BE2C (cell line): ENCODE measurements at places on chromosomes 7 and 10.

DNA sequence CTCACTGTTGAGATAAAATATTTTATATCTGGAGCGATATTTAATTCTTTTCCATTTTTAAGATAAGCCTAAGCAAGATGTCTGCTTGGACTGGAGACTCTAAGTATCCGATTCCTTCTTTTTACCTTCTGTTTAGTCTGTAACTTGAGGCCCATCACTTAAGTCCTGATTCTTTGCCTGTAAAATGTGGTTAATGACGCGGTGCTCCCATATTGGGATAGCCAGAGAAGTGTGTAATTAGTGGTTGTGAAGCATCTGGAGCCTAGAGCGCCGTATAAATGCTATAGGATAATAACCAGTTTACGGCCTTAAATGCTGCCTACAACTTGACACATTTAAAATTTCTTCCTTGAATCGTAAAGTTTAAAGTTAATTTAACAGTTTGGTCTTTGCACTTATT lies 132.9 kb downstream of the CHN2 start:
- DNase-seq = no peak

DNA sequence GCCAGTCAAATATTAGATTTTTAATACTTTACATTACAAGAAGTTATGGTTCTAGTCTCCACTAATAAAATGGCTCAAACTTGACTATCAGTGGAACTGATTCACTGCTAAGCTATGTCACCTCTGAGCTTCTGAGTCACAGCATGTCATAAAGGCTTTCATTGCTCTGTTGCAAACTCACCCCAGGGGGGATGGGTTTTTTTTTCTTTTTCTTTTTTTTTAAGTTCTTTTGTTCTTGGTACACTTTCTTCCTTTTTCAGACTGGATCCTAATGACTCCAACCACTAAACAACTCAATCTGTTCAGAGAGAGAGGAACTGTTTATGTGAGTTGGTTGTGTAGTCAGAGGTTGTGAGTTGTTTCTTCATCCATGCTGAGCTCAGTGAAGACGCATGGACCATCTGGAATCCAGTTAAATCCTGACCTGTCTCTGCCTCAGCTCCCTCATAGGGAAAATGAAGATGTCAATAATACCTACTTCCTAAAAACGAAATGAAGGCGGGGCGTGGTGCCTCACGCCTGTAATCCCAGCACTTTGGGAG lies 11.0 kb downstream of the MYOF start:
- DNase-seq = no peak

- no peak for DNase-seq
These were observed 1.9 kb downstream of the DMTF1 start for GRCh38 chr7:87154166-87154565.

DNA sequence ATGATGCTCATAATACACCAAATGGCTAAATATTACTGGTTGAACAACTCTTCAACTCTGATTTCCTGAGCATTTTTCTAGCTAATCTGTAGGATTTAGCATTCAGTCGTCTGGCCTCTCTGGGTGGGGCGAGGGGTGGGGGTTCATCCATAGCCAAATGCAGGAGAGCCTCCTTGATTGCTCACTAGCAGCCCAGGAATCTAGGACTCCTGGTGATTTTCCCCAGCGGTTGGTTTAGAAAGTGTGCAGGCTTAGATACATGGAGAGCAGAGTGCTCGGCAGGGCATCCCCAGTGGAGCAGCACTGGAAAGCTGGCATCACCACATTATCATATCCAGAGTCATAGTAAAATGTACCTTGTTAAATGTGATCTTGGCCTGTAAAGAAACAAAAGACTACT lies 136.1 kb downstream of the DYNC1I1 start:
- no peak for DNase-seq

DNA sequence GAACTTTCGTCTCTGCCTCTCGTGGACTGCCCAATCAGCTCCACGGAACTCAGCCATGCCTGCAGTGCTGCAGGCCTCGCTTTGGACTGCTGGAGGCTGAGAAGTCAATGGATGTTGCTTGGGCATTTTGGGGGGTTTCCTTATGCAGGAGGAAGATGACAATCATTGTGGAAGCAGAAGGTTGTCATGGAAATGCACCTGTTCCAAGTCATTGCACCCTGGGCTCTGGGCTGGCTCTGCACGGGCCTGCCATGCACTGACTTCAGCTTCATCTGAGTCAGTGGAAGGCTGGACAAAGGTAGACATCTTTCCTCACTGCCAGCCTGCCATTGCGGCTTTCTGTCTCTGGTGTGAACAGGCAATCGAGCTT lies 217.3 kb downstream of the RPS24 start:
- no peak for DNase-seq

DNA sequence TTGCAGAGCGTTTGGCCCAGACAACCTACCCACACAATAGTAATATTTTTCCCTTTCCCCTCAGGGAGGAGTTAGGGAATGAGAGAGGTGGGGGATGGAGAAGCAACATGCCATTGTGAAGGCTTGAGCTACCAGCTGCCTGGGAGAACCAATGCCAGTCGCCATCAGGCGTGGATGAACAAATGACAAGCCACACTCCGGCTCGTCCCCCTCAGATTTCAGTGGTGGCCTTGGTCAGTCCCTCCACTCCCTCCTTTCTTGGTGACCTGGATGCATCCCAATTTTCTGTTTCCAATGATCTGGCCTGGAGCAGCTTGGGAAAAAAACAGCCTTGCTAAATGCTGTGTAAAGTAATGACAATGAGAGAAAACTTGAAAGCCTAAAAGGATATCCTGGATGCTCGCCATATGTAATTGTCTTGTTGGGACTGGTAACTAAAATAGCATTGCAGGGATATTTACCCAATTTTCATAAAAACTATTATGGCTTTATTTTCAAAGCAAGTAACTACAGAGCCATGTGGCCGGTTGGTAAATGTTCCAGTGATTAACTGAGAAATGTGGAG lies 110.7 kb downstream of the ICA1 start:
- DNase-seq = no peak

DNA sequence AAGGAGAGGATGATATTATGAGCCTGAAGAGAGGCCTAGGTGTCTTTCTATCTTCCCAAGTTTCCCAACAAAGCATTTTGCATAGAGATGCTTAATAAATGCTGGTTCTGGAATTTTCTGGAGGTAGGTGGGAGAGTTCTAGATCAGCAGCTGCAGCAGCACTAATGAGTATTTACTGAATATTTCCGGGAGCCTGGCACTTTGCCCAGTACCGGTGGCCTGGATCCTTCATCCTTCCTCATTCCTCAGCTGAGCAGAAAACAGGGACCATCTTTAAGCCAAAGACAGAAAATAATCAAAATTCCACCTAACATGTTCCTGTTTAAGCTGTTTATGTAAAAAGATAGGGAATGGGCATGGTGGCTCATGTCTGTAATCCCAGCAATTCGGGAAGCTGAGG lies 813.2 kb upstream of the AUTS2 start:
- DNase-seq = peak; percentile 38

DNA sequence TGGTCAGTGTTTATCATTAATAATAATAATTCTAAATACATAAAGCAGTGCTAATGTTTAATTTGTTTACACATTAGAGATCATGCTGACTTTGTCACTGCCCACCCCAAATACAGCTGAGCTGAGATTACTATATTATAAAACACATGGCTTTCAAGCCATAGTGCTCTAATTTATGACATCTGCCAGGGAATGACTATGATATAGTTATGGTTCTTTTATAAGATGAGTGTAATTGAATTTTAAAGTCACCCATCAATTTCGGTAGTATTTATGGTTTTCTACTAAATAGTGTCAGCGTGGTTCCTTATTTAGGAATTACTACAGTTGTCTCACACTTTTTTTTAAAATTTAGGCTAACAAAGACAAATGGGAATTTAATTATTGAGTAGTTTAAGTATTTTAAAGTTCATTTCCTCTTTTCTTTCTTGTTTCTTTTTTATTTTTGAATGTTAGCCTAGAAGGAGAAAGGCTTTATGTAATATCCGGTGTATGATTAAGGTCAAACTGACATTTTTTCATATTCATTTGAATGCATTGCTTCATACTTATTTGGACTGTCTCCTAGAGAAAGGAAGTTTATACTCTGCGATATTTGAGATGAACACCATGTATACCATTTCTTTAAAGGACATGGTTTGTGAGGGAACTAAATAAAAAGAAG lies 3.9 kb downstream of the CDK14 start:
- DNase-seq = no peak

DNA sequence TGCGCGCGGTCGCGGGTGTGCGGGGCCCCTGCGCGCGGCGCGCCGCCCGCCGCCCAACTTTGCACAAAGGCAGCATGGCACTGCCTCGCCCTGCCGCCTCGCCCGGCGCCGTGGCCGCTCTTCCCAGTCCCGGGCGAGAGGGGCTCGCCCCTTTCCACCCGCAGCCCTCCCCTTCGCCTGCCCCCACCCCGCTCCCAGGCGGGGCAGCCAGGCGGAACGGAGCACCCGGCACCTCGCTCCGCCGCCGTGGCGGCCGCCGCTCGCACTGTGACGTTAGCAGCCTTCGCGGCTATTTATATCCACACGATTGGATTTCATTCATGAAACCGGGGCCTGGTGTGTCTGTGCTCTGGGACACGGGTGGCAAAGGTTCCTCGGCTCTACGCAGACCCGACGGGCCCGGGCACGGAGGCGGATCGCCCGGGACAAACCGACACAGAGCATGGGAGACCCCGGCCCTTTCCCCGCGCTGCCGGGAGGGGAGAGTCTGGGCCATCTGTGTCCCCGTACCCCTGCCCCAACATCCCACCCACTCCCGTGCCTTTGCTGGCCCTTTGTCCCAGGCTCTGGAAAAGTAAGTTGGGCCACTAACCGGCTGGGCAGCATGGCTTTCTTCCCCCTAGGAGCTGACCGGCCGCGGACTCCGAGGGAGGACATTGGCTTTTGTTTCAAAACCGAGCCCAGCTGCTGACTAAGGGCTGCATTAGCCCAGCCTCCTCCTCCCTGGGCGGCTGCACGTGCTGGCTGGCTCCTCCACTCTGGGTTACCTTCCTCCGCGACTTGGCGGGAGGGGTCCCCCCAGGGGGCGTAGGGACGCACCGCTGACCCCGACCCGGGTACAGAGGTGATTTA lies at the start of gene RHOBTB1:
RHOBTB1 (minus strand) TSS at position 128 of the 852 bp plus-strand sequence. CDS start 32,643 bp downstream, outside the sequence.
- DNase-seq = peak; percentile 84

DNA sequence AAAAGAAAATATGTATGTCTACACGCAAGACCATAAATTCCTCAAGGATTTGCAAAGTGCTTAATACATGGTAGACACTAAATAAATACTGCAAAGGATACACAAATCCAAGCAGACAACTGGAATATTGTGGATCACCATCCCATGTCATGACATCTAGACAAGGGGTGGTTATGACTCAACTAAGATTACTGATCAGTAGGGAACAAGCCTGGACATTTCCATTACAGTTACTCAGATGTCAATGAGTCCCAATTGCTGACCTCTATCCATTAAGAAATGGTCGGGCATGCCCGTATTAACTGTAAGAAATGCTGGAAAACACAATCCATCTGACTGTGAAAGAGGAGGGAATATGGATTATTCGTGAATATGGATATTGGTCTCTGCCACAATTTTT lies 27.6 kb upstream of the RUFY2 start:
- DNase-seq = no peak

DNA sequence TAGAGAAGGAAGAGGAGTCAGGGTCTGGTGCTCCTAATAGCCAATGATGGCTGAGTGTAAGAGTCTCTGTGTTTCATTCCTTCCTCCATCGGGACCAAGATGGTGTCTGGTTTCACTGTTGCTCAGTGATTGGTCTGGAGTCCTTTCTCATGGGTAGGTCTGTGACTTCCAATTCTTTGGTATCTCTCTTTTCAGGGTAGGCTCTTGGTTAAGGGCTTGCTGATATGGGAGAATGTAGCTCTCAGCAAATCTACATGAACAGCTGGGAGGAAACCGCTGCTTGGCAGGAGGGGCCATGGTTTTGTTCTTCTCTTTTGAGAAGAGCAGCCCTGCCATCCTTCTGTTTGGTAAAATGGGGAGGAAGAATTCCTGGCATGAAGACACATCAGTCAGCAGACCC lies 209.1 kb upstream of the PODXL start:
- no peak for DNase-seq

DNA sequence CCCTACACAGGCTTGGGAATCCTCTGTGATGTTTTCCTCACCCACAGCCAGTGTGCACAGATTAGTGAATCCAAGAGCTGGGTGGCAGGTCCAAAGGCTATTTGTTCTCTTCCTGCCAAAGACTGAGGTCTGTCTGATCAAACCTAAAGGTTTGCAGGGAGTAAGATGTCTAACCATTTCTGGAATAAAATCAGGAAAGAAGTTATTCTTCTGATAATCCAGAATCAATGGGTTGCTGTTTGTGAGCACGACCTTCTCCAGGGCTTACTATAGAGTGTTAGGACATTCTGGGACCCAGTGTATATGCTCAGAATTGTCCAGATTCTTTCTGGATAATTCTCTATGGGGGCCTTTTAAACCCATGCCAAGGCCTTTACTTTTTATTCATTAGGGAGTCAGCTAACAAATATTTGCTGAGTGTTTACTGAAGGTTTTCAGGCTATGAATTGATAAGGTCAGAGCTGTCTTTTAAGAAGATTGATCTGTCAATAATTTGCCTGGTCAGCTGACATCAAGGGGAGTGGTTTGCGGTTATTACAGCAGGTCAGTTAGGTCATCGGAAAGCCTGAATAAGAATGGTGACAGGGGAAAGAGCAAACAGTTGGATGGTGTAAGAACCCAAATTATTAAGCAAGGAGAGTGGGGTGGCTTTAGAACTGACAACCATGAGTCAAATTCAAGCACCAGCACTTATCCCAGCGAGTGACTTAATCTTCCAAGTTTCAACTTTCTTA lies 7.5 kb upstream of the TECTB start:
- no peak for DNase-seq

DNA sequence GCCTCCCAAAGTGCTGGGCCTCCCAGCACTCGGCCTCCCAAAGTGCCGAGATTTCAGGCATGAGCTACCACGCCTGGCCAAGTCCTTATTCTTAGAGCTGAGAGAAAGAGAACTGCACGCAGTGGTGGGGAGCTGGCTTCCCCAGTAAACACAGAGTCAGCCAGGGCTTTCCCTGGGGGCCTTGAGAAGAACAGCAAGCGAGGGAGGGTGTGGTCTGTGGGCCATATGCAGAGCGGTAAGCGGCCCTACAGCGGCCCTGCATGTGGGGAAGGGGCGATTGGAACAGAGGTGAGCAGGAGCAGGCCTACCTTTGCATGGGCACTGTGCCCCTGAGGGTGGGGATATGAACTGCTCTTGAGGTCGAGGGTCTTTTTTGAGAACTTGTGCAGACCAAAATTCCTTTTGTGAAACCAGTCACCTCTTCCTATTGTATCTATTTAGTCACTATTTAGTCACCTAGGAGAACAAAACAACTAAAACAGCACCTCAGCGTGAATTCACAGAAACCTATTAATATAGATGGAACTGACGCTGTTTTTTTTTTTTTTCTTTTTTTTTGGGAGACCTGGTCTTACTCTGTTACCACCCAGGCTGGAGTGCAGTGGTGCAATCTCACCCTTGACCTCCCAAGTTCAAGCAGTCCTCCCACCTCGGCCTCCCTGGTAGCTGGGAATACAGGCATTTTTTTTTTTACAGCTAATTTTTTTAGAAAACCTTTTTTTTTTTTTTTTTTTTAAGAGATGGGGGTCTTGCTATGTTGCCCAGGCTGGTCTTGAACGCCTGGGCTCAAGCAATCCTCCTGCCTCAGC lies 36.9 kb upstream of the SH2D4B start:
- DNase-seq = no peak

DNA sequence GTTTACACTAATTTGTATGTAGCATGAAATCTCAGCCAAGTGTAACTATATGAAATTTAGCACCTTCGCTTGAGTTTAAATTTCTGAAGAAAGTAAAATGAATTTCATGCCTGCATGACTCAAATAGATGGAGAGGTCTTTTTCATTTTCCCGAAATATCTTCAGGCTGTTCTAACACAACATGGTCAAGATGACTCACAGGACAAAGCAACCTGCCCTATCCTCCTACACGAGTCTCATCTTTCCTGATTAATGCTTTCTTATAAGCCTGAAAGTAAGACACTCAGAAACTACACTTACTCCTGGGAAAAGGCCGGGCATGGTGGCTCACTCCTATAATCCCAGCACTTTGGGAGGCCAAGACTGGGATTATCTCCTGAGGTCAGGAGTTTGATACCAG lies 41.2 kb downstream of the CH25H start:
- no peak for DNase-seq
